NCI-H524 (cell line): ENCODE measurements at places on chromosomes 12 and 14.

DNA sequence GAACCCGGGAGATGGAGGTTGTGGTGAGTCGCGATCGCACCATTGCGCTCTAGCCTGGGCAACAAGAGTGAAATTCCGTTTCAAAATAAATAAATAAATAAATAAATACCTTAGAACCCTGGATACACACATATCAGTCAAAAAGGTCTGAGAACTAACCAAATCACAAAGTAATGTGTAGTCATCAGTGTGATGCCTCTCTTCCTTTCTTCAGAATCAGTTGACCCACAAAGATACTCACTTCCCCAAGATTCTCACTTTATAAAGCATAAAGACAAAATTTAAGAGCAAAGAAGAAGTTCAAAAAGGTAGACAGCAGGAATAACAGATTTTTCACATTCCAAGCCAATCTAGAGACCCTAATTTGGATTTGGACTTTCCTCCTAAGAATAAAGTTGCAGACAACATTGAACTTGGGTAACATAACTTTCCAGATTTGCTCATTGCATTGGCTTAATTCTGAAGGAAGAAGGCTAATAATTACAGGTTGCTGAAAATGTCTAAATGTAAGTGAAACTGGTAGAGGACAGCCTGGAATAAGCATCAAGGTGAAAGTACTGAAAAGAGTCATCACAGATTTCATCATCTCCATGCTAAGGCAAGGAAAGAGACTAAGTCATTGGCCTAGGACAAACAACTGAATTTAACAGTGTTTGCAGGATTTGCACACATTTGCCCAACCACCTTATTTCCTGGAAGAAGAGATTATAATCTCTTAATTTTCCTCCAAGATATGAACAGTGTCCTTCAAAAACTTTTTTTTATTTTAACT, 17.4 kb downstream of the TMED10 start:
- no peak for DNase-seq

- DNase-seq: no peak
Observed at GRCh38 chr12:110957652-110958051, 37.3 kb upstream of the MYL2 start.

DNA sequence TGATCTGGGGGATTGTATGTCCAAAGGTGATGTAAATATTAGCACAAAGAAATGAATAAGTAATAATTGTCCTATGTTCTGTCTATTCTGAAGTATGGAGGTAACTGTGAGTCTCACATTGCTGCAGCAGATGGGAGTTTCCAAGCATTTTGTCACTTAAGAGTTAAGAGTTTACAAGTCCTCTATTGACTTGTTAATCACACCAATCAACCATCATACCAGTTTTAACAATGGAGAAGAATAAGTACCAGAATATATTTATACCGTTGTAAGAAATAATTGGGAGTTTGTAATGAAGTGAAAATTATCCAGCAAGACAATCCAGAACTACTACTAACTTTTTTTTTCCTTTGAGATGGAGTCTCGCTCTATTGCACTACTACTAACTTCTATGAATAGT, 139.1 kb downstream of the MDGA2 start:
- peak; percentile 68 for DNase-seq

DNA sequence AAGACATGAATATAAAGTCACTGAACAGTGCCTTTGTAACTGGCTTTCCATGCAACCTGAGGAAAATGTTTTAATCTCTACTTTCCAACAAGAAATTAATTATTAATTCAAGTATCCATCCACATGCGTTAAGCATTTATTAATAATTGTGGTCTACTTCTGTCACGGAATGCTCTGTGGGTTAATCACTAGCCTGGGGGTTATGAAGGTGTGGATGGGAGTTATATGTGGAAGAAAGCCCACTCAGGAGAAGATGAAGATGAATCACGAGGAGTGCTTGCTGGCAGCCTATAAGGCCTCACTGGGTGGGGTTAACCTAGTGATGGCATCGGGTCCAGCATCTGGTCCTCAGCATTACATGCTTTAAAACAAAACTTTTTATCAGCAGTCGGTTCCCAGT, 99.5 kb upstream of the AVPR1A start:
- no peak for DNase-seq

GRCh38 chr12:46377678-46378077, 5.1 kb upstream of the SLC38A2 start:
- no peak for DNase-seq

DNA sequence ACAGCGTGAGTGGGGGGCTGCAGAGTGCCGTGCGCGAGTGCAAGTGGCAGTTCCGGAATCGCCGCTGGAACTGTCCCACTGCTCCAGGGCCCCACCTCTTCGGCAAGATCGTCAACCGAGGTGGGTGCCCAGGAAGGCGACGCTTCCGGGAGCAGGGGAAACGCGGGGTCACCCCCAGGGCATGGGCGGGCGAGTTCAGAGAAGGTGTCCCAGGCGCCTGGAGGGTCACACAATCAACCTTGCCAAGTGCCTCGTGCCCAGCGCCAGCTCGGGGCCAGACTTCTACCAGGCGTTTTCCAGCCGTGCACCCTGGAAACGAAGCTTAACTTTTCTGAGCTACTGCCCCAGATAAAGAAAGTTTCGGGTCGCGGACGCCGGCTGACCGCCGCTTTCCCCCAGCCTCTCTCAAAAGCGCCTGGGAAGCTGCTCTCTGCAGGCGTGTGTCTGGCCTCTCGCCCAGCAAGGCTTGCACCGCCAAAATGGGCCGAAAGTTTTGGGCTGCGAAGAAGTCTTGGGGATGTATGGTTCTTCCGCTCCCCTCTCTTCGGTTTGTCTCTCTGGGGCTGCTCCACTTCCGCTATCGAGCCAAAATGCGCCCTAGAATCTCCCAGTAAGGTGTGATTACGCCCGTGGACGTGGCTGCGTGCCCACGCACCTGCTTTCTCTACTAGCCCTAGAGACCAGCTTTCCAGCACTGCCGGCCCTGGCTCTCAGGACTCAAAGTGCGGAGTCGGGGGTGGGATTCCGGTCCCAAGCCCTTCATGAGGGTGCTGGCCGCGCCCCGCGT, 1.7 kb downstream of the WNT1 start:
- DNase-seq: no peak
